Iris pigment epithelial cell (primary cell): ENCODE measurements at places on chromosomes 7 and 10.

- no peak for DNase-seq
Observed at GRCh38 chr7:1232103-1232466, 587 bp upstream of the UNCX start.

- DNase-seq, result peak; percentile 54
Observed at GRCh38 chr7:77580762-77581350, 43.8 kb downstream of the PTPN12 start.

GRCh38 chr7:148722340-148723165, 23.9 kb downstream of the CUL1 start:
- DNase-seq, result no peak

GRCh38 chr7:52838981-52839411, 196.4 kb upstream of the POM121L12 start:
- peak; percentile 29 for DNase-seq

DNA sequence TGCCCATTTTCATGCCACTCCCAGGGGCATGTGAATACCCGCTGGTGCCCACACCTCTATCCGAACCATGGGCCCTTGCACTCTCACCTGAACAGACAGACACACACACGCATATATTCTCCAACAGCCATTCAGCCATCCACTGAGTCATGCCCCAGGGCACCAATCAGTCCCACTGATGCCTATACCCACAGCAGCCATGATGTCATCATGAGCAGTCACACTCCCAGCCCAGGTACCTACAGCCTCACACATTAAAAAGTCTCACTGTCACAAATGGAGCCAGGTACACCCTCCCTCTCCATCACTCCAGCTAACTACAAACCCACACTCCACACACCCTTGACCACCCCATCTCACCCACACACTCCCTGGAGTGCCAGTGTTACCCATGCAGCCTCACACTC, 12.2 kb downstream of the VSIR start:
- DNase-seq, result no peak

- no peak for DNase-seq
Observed at GRCh38 chr10:49093922-49094321, 21.4 kb downstream of the VSTM4 start.

- DNase-seq, result no peak
Observed at GRCh38 chr10:17443707-17444387, 10.5 kb downstream of the ST8SIA6 start.

GRCh38 chr10:129935867-129936152, 28.3 kb downstream of the EBF3 start:
- no peak for DNase-seq

DNA sequence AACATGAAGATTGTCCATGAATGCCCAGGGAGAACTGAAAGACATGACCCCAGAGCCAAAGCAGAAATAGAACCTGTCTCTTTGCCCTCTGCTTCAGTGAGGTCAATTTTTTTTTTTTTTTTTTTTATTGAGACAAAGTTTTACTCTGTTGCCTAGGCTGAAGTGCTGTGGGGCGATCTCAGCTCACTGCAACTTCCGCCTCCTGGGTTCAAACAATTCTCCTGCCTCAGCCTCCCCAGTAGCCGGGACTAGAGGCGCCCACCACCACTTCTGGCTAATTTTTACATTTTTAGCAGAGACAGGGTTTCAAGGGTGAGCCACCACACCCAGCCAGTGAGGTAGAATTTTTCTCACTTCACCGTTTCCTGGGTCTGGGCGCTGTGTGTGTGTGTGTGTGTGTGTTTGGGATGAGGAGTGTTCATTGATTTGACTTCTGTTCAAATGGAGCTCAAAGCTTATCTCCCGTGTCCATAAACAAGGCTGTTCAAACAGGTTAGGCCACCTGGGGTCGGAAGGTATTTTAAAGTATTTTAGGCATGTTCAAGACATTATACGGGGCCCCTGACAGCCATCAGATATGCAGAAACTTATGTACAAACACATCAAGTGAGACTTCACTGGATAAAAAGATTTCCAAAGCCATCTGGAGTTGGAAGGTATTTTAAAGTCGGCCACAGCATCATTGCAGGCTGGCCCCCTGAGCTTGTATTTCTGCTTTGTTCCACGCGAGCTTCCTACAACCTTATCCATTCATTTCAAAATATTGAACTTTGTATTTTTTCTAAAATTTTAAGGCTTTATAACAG, 93.8 kb downstream of the MAP3K8 start:
- DNase-seq, result no peak

GRCh38 chr10:70559861-70560260, 42.7 kb downstream of the PRF1 start:
- DNase-seq, result no peak

DNA sequence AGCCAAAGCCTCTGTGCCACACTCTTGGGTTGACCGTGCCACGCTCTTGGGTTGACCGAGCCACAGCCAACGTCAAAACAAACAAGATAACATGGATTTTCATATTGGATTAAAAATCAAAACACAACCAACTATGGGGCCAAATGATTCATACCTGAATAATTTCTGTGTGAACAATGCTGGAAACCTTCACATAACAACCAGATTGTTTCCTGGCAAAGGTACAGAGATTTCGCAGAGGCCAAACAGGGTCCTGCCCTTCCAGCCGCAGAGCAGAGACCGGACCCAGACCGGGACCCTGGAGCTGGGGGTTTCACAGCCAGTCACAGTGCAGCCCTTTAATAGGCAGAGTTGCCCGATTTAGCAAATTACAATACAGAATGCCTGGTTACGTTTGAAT, 40.5 kb downstream of the ITIH5 start:
- peak; percentile 5 for DNase-seq

GRCh38 chr7:136116186-136116585, 139.0 kb upstream of the MTPN start:
- DNase-seq, result no peak

DNA sequence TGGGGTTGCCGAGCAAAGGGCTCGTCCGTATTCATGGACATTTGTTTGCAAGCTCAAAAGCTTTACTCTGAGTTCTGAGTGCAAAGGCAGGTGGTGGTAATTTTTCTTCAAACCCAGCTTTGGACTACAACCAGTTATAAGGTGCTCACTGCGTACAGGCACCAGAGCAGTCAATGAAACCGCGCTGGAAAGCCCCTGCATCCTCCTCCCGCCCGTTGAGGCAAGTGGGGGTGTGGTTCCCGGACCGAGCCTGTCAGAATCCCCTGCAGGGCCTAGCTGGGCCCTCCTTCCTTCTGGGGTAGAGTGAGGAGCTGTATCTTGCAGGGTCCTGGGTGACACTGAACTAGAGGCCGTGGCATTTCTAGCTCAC, 22.3 kb downstream of the AMZ1 start:
- no peak for DNase-seq

- DNase-seq, result no peak
Observed at GRCh38 chr10:19096501-19097073, 48.0 kb downstream of the MALRD1 start.

DNA sequence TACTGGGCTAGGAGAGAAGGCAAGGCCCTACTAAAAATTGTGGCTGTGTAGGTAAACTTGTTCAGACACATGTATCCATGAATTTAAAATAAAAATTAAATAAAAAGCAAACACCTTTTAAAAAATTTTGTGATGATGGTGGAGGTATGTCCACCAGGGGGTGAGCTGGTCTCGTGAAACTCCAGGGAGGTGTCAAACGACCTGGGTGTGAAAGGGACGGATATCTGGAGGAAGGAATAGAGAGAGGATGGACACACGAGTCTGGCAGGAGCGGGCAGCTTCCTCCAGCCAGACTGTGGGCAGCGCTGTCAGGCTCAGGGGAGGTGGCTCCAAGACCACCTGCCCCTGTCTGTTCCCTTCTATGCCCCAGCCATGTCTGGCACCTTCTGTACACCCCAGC, 34.8 kb upstream of the DMBT1 start:
- no peak for DNase-seq

DNA sequence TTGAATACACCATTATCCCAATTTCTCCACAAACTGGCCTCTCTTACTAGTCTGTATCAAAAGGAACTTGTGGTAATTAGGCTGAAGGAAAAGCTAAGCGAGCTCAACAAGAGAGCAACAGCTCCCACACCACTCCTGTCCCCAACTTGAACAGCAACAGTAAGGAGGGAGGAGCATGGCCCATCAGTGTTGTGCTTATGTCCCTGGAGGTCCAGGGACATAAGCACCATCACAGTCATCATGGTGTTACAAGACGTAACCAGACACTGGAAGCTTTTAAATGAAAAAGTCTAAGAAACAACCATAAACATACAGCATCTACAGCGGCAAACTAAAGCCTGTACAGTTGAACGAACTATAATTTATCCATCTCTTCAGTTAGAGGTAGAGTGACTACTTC, 989 bp downstream of the ERLIN1 start:
- no peak for DNase-seq

GRCh38 chr7:75711656-75712514, 26.9 kb downstream of the HIP1 start:
- peak; percentile 67 for DNase-seq

GRCh38 chr10:89171996-89172395, 35.1 kb downstream of the CH25H start:
- no peak for DNase-seq

DNA sequence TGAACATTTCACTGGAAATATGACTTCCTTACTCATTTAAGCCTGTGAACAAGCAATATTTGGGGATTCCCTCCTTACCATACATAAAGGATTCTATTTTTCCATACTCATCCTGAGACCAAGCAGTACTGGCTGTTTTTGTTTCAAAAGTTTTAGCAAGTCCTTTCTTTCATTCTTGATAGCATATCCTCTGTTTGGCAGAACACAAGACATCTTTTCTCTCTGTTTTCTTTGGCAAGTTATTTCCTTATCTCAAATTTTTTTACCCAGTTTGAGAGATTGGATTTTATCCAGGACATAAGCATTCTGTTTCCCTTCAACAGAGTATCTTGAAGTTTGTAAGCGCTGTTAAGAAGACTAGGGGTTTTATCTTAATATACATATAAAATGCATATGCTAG, 3.0 kb upstream of the WASL start:
- peak; percentile 55 for DNase-seq

DNA sequence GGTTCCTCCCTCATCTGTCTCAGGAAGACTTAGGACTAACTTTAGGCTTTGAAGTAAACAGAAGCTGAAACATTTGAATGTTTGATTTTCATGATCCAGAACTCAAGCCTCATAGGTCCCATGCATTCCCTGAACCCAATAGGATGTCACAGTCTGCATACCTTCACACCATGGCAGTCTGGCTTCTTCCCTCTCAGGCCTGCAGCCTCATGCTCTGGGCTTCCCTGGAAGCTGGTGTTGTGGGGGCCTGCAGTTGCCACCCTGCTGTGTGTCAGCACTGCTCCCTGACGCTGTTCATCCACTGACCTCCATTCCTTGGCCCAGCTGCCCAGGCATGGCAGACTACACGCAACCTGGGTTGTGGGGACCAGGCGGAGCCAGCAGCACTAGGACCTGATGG, 267.5 kb upstream of the KAT6B start:
- no peak for DNase-seq

DNA sequence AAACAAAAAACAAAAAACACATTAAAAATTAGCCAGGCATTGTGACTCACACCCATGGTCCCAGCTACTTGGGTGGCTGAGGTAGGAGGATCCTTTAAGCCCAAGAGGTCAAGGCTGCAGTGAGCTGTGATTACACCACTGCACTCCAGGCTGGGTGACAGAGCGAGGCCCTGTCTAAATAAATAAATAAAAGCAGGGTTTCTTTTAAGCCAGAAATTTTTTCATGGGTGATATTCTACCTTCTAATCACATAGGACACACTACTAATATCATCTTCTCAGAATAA, 14.2 kb upstream of the SVIL start:
- DNase-seq, result peak; percentile 67

DNA sequence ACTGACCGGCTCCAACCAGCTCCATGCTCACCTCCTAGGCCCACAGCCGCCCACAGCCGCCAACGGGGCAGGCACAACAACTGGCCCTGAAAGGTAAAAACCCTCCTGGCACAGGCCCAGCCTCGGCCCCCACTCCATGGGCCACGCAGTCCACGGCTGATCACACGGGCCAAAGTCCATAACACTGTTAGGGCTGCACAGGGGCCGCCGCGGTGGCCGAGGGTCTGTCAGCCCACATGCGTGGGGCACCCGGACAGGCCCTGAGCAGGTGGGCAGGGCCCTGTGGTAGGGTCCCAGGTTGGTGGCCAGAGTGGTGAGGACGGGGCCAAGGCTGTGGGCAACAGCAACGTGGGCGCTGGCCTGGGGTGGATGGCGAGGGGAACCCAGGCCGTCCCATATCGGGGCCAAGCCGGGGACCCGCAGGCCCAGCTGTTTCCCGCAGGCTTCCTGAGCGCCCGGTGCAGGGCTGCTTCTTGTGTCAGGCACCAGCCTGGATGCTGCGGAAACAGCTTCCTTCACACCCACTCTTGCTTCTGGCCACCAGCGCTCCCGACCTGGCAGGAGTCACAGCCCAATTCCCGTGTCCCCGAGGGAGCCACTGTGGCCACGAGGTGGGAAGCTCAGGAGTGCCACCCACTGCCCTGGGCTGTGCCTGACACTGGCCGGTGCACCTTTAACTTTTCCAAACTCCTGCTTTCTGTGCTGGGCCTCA, 29.2 kb downstream of the CYP2W1 start:
- DNase-seq, result no peak

GRCh38 chr10:132790934-132791829, 5.2 kb upstream of the NKX6-2 start:
- no peak for DNase-seq

DNA sequence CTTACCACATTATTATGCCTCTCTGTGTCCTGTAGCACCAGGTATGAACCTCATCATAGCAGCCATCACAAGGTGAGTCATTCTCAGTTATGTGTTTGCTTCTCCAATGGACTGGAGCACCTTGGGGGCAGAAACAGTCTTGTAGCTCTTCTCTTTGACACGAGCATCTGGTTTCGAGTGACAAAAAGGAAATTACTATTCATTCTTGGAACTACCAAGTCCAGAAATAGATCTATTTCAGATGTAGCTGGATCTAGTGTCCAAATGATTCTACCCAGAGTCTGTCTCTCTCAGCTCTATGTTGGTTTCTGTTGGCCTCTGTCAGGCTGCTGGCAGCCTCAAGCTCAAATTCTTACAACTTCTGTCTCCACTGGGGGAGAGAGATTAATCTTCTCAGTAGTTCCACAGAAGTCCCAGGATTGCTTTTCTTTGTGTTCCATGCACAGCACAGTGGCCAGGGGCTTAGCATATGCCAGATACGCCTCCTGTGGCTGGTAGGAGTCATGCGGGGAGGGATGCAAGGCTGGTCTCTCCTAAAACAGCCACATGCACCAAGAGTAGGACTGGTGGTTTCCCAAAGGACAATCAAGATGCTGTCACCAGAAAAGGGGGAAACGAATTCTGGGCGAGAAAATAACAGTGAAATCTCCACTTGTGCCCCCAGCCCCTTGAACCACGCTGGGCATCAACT, 37.2 kb upstream of the PAPSS2 start:
- DNase-seq, result no peak

- DNase-seq, result no peak
Observed at GRCh38 chr10:44684661-44685060, 226.5 kb upstream of the TMEM72 start.

DNA sequence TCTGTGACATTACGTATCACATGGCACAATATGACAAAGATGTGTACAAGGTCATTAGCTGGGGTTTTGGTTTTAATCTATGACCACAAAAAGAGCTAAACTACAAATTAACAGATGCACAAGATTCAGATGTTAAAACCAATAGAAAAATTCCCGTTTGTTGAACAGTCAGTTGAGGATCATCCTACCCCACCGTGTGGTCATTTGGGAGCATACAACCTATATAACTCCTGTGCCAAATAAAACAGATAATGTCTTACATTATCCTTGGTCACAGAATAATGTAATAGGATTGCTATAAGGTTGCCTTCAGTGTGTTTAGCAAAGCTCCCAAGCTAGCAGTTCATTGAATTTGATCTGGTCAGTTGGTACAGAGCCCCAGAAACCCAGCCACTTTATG, 28.2 kb downstream of the ASNS start:
- peak; percentile 18 for DNase-seq
